Calu3 (cell line): ENCODE measurements at places on chromosomes 3 and 15. TPM values are rescaled to one million over a fixed set of nuclear protein-coding genes. Genes with fewer than 3 reads are reported as not detected.

The ADCY5 gene
- total RNA-seq = 2.5 and 3.6 TPM in 2 replicates

The GNAT1 gene
- not detected in 2 replicates for total RNA-seq

GRCh38 chr3:112857526-112857925 is 10.9 kb upstream of the CD200R1L start:
- DNase-seq = no peak

DNA sequence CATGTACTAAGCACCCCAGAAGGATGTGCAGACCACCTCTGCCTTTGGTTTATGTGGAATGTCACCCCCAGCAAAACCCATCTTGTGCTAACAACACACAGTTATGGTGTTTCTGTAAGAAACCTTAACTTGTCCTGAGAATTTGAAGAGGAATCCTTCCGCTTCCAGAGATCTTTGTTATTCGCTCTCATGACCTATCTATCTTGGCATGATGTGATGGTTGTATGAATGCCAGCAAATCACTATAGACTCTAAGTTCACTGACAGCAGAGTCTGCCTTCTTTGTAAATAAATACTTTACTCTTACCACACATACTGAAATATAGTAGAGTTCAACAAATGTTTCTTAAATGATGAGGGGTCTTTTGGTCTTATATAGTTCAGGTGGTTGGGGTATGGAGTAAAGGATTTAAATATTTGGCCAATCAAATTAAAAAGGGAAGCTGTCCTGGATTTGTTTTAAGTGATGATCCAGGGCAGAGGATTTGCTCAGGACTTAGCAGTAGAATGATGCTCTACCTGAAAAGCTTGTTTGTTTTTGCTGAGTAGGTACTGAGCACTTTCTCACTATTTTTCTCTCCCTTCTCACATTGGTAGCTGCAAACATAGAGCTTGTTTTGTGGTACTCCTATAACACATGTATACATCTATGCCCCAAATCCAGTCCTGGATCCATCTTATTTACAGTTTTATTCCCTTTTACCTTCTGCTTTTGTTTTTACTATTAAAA is 27.9 kb upstream of the RTP1 start:
- DNase-seq = no peak

DNA sequence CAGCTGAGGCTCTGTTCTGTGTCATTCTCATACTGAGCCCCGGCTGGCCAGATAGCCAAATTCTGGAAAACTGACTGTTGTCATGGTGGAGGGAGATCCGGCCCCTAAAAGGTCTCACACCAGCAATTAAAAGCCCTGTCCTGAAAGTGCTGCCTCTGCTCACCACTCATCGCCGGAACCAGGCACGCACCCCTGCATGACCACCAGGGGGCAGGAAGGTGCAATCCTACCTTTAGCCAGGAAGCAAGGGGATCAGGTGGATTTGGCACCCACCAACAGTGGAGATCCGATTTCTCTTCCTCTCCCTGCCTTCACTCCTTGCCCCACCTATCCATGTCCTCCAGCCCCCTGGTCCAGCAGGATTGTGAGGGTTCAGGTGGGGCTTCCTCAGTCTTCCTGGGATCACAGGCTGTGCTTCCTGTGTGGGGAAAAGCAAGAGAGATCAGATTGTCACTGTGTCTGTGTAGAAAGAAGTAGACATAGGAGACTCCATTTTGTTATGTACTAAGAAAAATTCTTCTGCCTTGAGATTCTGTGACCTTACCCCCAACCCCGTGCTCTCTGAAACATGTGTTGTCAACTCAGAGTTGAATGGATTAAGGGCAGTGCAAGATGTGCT is 16.1 kb upstream of the CACNA2D2 start:
- peak; percentile 83 for DNase-seq

GRCh38 chr3:9649791-9650521 is 651 bp downstream of the MTMR14 start:
- no peak for DNase-seq

GRCh38 chr3:186002884-186003472 is 65.2 kb upstream of the TRA2B start:
- peak; percentile 30 for DNase-seq

The TNFSF10 gene
- 41.4 and 58.7 TPM in 2 replicates for total RNA-seq

GRCh38 chr3:81500039-81500438 is 261.4 kb downstream of the GBE1 start:
- no peak for DNase-seq

The ASB14 gene
- total RNA-seq = 0.12 and 0.40 TPM in 2 replicates
